Stimulated activated CD4-positive, alpha-beta T cell treated with anti-CD3 and anti-CD28 coated beads, Interleukin-15, amount 100 ng/mL, for 1 hour (primary cell): ENCODE measurements at places on chromosomes 4 and X.

DNA sequence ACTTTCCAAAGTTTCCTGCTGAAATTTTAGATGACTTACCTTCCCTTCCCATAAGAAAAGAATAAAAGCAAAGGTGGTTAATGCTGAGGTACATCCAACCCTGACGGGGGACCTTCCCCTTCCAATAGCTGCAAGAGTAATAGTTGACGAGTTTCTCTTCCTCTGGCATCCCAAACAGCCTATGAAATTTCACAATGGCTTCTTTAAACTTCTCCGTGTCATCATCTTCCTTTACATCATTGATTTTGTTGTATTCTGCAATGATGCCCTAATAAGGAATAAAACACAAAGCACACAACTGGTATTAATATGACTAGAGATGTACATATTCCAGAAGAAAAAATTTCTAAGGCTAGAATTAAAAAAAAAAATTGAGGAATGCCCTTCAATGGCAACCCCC is 76.6 kb downstream of the TBC1D9 start:
- DNase-seq, result no peak

DNA sequence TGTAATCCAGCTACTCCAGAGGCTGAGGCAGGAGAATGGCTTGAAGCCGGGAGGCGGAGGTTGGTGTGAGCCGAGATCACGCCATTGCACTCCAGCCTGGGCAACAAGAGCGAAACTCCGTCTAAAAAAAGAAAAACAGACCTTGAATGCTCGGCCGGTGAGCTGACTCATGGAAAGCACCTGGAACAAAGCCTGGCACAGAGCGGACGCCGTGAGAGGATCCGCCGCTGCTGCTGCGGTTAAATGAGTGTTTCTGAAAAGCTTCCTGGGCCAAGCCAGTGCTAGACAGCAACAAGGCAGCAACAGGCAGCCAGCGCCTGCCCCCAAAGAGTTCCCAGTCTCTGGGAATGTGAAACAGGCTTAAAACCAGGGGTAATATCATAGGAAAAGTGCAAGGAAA is 186.4 kb downstream of the AFAP1 start:
- no peak for DNase-seq

DNA sequence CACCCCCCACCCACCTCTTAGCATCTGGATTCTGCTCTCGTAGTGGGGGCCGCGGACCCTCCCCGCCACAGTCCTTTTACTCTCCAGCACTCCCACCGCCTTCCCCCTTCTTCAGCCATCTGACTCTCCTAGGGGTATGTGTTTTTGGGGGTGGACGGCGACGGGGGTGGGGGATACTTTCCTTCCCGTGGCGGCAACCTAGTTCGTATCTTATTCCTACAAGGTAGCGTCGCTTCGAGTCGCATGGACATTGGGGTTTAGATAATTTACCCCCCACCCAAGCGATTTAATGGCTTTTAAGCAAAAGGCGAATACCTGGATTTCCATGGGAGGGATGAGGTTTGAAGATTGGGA is 1.3 kb upstream of the BCORL1 start:
- DNase-seq, result no peak

DNA sequence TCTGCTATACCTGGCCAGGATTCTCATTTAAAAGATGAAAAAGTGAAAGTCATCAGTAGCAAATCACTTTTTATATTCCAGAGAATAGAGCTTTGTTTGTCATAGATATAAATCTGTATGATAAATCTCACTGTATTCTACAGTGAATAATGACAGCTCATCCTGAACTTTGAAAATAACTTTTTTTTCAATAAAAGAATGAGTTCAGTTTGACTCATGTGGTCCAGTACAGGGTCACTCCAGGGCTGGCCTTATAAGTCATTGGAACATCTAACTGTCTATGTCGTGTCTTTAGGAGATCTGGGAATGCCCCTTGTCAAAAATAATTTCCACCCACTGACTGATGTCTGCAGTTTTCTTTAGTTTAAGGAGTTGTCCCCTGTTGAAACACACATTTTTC is 18.5 kb upstream of the CXCL8 start:
- DNase-seq, result no peak

- no peak for DNase-seq
Observed at GRCh38 chr4:184892999-184893398, 67.2 kb upstream of the ACSL1 start.

DNA sequence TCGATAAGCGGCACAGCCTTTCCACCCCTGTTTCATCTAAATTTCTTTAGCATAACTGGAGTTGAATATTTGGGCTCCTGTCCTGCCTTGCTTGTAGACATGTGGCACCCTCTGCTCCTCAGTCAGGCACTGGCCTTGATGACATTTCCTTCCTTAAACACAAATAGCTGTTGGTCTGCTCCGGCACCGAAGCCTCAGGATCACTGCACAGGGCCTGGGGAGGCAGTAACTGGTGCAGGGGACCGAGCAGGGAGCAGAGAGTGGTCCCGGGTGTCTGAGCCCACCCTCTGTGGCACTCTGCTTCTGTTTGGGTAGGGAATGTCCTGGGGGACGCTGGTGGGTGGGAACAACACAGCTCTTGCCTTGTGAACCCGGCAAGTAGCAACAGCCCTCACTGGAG is 13.6 kb downstream of the RGS12 start:
- no peak for DNase-seq

- DNase-seq, result no peak
Observed at GRCh38 chrX:132615391-132616131, 126.7 kb upstream of the MBNL3 start.

DNA sequence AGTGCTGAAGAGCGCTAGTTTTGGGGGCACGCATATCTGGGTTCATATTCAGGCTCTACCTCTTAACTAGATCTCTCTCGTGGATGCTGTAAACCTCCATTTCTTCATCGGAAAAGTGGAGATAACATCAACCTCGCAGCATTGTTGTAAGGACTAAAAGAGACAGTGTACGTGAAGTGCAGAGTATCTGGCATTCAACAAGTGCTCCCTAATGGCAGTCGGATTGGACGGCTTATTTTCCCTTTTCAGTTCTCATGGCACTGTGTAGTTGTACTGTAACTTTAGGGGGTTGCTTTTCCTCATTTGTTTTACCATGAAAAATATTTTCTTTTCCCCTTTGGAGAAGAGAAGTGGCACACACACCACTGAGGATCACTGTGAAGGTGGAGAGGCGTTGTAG is 51.4 kb upstream of the ESX1 start:
- DNase-seq, result no peak

DNA sequence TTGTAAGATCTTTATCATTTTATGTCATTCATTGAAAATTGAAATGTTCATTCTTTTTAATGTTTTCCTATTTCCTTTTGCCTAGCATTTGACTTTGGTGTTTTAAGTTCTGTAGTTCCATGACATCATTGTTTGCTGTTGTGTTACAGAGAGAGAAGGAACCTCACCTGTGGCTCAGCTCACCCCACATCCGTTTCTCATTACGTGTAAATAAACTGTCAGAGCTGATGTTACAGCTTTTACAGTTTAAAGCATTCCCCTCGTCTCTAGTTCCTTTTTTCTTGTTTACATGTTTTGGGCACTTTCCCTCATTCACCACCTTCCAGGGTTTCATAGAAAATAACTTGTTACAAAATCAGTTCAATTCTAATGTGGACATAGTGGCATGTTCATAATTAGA is 137.2 kb downstream of the FNIP2 start:
- DNase-seq, result no peak

GRCh38 chr4:123319639-123320038 is 77.0 kb upstream of the SPRY1 start:
- no peak for DNase-seq

DNA sequence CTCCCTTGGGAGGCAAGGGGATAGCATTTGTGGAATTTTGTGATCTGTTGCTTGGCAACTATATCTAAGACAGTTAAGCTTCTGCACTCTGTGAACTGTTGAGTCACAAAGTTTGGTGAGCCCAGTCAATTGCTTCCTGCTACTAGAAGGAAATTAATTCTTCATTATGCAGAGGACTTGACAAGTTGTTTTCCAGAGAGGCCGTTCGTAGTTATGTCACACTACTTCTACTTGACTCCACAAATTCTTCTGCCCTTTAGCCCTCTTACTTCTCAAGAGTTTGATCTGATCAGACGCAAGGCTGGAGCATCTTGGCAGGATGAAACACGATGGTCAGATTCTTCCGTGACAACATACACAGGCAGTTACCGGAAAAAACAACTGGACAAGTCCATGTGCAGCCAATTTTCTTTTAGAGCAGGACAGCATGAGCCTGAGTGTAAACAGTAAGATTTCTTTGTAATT is at the start of gene C4orf51:
TSS of gene C4orf51 (plus strand) at position 156 of the 465 bp plus-strand sequence. CDS start at position 214, 58 bp downstream.
- no peak for DNase-seq

DNA sequence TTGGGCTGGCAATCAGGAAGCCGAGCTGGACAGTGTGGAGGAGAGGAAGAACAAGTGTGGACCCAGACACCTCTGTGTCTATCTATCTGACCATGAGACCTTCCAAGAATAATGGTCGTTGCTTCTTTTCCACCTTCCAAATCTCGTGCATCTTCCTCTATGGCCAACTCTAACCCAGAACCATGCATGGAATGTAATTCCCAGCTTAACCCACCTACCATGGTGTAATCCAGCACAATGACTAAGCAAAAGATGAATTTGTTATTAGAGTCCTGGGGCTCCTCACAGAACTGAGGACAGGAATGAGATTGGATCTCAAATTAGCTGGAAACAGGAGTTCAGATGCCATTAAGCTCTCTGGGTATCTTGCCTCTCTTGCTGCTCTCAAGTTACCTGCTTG is 17.4 kb upstream of the TMEM184C start:
- no peak for DNase-seq

DNA sequence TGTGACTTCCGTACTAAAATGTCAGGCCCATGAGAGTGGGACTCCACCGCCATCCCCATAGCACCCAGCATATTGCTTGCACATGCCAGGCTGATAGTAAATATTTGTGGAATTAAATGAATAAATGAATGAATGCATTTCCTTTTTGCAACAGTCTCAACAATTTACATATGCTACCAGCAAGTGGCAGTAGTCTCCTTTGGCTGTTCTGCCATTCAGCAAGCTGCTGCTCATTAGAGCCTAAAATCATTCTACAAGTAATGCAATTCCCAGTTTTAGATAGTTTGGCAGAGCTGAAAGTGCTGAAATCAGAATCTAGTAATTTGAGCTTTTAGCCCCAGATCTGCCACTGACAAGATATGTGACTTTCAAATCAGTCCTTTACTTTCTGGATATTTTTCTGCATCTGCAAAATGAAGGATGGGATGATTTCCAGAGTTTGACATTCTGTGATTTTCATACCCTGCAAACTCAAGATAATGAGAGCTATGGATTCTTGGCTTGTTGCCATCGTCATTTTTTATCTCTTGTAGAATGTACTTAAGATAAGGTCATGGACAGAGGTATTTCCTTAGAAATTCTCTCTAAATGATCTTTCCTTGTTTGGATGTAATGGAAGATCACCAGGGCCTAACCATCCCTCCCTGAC is 35.7 kb upstream of the INTS6L start:
- no peak for DNase-seq

DNA sequence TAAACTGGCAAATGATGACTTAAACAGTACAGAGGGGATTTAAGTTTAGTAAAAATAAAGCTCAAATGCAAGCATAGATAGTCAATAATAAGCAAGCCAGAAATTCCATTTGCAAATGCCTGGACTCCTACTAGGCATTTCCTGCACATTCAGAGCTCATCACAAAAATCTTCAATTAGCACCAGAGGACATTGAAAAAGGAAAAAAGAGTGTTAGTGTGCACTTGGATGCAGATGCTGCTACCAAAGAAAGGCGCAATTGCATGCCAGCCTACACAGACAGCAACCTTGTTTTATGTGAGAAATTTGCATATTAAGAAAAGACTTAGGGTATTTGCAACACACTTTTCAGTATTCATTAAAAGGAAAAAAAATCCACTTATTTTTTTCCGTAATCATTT is 282.1 kb downstream of the GRIA2 start:
- no peak for DNase-seq

DNA sequence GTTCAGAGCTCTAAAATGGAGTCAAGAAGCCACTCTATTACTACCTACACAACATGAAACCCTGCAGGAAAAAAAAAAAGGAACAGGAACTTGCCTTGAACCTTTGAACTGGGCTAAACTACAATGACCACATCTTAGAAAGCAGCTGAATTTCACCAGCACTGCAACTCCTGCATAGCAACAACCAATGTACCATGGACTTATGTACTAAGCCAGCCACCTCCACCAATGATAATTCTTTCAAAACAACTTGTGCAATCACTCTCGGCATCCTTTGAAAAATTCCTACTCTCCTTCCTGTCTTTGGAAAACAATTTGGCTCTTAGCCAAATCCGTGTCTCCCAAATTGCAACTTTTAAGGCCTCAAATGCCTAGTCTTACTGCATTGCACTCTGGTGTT is 26.8 kb upstream of the FMR1 start:
- DNase-seq, result no peak

DNA sequence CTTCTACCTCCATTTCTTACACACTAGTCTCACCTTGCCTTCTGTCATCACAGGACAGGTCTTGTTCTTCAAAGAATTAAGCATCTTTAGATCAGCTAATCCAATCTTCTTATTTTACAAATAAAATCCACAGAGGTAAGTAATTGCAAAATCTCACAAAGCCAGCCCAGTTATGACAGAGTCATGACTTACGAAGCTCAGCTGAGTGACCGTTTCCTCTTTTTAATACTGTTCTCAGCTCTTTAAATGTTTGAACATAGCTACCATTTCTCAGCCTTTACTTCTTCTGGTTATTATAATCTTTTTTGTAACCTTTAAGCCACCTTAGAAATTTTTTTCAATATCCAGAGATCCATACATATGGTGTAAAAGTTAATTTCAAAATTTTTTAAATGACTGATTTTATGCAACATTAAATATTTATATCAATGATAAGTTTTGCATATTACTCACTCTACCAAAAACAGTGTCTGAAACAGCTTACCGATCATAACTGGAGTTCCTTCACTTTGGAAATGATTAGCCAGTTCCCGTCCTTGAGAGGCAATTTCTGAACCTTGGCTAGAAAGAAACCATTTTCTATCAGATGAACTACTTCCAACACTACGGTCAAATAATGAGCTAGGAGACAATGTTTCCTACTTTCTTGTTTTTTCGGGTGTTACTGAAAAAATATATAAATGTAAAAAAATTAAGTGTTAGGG is 8.8 kb downstream of the ANKRD37 start:
- DNase-seq, result no peak

GRCh38 chr4:123599061-123599919 is 202.7 kb downstream of the SPRY1 start:
- DNase-seq, result no peak

DNA sequence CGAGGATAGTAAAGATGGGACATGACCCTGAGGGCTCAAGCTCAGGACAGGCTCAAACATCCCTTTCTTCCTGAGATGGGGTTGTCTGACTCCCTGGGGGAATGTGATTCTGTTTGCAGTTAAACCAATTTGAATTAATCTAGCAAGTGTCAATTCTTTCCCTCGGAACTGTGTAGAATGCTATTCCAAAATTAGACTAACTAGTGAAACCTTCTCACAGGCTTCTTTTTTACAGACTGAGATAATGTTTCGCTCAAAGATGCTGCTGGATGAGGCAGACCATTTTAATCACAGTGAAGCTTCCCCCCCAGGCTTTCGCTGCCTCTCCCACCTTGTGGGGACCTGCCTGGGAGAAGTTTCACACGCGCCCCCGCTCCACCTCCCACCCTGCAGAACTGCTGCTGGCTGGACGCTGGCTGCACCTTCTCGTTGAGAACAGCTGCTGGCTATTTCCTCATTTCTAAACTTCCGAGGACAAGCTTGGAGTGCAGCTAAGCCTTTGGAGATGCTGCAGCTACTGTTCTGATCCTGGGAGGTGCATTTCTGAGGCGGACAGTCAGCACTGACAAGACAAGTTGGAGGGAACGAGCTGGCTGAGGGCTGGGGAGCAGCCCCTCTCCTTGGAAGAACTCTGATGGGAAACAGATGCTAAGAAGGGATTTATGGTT is 297.8 kb downstream of the RAPGEF2 start:
- no peak for DNase-seq
